Glomerular endothelial cell (primary cell): ENCODE measurements at places on chromosomes 1 and 21.

DNA sequence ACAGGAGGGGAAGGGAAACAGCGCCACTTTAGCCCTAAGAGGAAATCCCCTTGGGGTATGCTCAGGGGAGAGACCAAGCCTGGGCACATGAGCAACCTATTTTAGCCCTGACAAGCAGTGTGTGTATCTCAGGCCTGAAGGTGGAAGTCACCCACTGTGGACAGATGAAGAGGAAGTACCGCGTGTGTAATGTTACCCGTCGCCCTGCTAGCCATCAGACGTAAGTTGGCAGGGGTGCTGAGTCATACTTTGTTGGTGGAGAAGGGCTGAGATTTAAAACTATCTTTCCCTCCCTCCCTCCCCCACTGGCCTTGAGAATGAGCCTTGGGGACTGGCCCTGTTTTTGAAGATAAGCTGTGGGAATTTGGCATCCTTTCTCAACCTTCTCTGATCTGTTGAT lies 11.2 kb downstream of the AGO1 start:
- no peak for DNase-seq

GRCh38 chr1:168420177-168420576 lies 123.6 kb downstream of the XCL2 start:
- DNase-seq, result no peak

DNA sequence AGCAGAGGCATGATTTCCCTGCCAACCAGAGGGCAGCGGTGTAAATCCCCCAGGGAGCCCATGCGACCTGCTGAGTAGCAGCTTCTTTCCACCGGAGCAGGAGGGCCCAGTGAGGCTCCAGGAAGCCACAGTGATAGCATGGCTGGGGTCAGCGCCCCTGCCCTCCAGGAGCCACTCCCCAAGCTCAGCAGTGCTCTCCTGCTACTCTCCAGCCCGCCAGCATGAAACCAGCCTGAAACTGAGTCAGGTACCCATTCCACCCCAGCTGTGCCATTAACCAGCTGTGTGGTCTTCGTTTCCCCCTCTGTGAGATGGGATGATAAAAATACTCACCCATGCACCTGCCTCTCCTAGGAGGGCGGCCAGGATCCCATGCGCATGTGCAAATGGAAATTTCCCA lies 123.8 kb upstream of the TMEM51 start:
- DNase-seq, result no peak

DNA sequence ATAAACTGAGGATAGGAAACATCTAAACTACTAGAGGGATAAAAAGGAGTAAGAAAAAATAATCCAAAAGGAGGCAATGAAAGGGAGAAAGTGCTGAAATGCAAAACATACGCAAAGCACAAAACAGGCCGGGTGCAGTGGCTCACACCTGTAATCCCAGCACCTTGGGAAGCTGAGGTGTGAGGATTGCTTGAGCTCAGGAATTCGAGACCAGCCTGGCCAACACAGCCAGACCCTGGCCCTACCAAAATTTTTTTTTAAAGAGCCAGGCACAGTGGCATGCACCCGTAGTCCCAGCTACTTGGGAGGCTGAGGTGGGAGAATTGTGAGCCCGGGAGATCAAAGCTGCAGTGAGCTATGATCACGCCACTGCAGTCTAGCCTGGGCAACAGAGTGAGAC lies 10.5 kb downstream of the SPOCD1 start:
- no peak for DNase-seq

DNA sequence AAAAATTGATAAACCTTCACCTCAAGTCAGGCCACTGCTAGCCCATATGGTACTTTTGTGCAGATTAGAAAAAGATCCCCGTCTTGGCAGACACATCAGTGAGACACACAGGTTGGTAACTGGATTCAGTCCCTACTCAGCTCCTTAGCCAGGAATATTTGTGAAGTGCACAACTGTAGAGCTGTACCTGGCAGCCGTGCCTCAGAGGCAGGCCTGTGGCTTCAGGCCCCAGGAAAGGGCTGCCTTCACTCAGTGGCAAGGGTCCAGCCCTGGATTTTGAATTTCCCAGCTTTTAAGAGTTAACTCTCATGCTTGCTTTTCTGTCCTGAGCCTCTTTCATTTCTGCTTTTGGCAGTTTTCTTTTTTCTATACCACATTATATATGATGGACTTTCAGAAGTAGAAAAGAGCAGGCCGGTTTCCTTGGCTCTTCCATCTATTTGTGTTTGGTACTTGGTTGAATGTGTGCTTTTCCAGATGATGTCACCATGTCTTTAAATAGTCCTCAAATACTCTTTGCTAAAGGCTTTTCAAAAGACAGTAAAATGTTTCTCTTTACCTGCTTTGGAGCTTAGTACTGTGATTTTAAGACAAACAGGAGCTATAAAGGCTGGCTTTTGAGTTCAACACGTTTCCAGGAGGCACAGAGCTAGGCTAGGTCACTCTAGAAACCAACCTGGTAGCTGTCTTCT lies 186.6 kb downstream of the AK5 start:
- no peak for DNase-seq

DNA sequence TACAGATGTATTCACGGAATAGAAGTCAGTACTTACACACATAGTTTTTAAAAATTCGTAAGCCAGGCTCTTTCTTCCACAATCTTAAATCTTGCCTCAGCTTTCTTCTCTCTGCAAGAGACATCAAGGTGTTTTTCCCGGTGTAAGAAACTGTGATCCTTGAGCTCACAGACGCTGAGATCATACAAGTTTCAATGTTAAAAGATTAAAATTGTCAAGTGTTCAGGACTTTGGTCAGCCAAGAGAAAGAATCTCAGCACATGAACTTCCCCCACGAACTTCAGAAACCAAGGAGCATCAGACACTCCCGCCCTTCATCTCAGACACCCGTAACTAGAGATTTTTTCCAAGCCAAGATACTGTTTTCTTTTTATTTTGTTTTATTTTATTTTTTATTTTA lies 6.2 kb downstream of the UTS2 start:
- no peak for DNase-seq

DNA sequence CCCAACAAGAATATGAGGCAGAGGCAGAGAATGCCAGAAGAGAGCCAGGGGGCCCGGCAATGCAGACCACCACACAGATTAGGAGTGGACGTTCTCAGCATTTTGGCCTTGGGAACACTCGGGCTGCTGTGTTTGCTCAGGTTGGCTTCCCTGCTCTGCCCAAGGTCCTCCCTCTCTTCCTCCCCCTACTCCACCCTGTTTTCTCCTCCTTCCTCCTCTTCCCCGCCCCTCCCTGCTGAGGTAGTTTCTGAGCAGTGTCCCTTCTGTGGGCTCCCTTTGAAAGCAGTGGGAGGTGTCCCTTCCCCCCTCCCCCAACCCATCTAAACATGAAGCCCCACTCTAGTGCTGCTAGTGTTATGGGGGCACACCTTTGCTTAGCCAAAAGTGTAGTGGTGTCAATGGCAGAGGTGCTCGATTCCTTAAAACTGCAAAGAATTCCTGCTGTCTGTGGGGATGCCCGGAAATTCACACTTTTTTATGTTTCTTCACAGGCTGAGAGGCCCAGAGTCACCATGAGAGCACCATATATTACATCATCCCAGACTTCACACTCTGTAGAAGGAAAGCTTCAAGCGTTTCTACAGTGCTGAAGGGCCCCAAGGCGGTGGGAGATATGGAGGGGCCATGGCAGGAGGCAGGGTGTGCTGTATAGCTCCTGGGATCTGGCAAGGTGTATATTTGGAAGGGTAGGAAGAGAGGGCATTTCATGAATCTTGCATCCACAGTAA lies at the start of gene HHIPL2:
Gene HHIPL2 (minus strand): TSS at position 161 of the 728 bp plus-strand sequence. CDS start 60 bp downstream, at position 101.
- no peak for DNase-seq

DNA sequence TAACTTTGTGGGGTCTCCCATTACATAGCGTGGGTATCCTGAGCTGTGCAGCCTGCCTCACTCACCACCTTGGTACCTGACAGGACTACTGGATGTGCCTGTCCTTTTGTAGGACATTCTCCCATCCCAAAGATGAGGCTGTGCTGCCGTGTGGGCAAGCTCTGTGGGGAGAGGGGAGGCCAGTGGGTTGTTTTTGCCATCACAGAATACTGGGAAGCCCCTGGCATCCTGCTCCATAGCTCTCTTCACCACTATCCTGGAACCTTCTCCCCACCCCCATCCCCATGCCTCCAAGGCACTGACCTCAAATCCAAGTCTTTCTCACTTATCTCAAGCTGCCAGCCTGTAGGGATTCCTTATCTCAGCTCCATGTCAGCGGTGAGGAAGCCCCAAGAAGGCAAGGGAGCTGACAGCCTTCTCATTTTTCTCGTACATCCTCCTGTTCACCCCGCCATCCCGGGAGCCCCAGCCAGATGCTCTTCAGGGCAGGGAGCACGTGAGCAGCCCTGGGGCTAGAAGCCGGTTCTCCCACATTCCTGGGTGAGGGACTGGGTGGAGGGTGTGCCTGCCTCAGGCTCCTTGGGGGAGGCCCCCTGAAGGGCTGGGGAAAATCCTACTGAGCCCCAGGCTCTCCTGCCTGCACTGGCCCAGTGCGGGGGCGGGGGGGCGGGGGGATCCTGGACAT lies 2.4 kb upstream of the ELF3 start:
- DNase-seq, result no peak

DNA sequence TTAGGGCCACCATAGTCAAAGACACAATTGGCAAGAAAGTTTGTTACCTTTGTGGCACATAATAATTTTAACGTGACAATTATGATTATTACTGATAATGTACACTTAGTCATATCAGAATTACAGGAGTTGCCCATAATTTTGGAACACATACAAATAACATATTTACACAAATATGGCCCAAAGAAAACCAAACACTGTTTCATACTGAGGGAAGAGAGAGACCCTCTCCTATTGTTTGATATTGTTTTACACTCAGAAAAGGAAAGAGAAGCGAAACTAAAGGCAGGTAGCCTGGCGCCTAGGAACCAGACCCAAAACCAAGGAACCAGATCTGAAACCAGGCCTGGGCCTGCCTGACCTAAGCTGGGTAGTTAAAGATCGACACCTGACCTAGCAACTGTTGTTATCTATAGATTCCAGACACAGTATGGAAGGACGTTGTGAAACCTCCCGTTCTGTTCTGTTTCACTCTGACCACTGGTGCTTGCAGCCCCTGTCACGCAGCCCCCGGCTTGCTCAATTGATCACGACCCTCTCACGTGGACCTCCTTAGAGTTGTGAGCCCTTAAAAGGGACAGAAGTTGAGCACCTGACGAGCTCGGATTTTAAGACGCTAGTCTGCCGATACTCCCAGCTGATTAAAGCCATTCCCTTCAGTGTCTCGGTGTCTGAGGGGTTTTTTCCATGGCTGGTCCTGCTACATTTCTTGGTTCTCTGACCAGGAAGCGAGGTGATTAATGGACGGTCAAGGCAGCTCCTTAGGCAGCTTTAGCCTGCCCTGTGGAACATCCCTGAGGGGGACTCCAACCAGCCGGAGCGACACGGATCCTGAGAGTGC lies 27.9 kb downstream of the C1orf115 start:
- DNase-seq, result no peak

DNA sequence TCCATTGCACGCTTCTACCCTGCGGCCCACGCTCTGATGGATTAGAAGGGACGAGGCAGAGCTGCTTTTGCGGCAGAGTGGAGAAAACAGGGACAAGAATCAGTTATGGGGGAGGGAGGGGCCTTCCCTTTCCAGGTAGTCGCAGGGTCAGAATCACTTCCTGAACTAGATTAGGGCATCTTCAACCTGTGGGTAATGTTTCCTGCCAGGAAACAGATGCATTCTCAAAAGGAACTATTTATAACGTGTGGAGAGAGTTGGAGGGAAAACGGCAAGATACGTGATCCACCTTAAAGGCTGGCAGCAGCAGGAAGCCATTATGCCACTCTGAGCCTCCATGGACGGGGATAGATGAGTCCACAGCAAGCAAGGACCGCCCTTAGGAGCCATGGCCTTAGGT lies 59.9 kb upstream of the CNTN2 start:
- no peak for DNase-seq

DNA sequence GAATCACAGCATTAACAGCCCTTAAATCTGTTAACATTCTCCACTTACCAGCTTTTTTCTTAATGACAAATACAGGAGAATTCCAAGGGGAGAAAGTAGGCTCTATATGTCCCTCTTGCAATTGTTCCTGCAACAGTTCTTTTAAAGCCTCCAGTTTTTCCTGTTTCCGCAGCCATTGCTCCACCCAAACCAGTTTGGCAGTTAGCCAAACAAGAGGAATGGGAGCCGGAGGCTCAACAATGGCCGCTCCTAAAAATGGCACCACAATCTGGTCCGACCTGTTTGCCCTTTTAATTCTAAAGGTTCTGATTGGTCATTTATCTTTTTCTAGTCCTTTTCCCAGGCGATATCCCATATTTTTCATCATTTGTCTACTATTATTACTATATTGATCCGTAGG lies 14.0 kb upstream of the L1TD1 start:
- DNase-seq, result no peak

DNA sequence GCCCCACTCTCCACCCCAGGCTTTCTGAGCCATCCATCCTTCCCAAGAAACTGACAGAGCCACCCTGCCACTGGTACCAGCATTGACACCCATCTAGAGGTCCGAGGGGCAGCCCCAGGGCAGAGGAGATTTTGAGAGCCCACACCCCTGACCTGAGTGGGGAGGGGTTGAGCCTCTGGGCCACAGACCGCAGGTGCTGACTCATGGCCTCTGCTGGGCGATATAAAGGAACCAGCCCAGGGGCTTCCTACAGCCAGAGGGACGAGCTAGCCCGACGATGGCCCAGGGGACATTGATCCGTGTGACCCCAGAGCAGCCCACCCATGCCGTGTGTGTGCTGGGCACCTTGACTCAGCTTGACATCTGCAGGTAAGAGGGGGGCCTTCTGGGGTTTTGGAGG lies at the start of gene PADI4:
Gene PADI4 (plus strand): TSS at position 252 of the 400 bp plus-strand sequence. CDS start 26 bp downstream, at position 278.
- no peak for DNase-seq

DNA sequence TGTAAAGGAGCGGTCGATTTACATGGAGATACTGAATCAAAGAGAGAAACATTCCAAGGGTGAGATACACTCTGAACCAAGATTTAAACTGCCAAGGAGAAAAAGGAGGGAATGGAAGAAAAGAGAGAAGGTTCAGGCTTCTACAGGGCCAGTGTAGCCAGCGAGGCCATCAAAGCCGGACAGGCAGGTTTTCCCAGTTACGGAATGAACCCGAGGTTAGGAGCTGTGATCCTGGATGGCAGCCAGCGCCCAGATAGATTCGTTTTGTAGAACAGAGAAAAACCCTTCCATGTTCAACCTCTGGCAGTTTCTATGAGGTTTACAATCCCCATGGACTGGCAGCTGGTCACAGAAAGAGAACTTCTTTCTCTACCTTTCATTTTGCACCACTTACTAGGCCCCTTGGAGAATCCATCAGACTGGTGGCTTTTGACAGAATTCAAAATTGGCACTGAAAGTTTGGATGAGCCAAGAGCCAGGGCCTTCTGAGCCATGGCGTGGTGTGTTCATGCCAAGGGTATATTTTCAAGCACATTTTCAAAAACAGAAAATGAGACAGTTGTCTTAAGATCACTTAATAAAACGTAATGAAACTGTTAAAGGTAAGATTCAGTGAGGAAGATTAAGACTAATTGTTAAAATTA lies 171.5 kb downstream of the RUNX1 start:
- no peak for DNase-seq
